ENCODE measurements at places on chromosomes 1 and 21.

DNA sequence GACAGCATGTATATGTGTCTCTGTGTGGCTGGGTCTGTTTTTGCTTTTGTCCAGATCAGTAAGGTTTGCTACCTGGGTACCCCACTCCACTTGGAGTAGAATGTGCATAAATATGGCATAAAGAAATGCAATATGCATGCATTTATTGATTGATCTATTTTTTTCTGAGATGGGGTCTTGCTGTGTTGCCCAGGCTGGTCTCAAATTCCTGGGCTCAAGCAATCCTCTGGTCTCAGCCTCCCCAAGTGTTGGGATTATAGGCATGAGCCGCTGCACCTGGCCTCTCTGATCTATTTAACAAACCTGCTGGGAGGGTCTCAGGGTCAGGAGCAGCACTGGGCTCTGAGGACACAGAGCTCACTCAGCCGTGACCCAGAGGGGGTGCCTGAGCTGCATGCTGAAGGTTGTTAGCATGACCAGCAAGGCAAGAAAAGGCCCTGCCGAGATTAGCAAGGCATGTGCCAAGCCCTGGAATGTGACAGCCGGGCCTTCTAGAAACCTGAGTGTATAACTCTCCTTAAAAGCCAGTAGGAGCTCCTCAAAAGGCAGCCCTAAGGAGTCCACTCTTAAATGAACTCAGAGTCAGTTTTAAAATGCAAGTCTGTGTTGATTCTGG is 22.5 kb downstream of the PCSK9 start:
- DNase-seq = no peak

DNA sequence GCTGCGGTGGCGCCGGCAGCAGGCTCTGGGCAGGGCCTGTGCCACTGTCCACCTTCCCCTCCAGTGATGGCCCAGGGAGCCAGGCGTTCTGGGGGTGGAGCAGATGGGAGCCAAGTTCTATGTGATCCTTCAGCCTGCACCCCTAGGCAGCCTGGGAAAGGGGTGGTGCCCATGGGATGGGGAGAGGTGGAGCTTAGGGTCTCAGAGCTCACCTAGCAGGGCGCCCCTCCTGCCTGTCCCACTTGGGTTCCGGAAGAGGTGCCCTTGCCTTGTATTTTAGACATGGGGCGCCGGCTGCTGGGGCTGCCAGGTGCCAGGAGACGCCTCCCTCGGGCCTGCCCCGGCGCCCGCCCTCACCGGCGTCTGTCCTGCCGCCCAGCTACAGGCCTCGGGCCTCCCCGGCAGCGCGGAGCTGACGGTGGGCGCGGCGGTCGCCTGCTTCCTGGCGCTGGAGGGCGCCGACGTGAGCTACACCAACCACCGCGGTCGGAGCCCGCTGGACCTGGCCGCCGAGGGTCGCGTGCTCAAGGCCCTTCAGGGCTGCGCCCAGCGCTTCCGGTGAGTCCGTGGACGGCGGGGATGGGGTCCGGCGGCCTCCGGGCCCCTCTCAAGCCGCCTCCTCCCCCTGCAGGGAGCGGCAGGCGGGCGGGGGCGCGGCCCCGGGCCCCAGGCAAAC is 3.1 kb upstream of the MMP23B start:
- peak; percentile 35 for DNase-seq

GRCh38 chr1:24941564-24941963 is 11.5 kb upstream of the RUNX3 start:
- no peak for DNase-seq

DNA sequence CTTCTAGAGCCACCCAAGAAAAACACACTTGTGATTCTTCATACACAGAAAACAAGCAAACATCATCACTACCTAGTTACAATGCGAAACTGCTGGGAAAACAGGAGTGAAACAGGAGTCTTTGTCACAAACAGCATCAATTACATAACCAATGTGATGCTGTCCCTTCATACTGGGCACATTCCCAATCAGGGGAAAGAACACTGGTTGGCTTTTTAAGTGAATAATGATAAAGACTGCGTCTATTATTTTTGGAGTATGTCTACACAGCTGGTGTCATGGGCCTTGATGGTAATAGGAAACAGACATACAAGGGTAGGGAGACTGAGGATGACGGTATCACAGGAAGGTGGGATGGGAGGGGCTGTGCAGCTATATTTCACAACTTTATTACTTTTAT is 43.3 kb downstream of the SIPA1L2 start:
- no peak for DNase-seq

DNA sequence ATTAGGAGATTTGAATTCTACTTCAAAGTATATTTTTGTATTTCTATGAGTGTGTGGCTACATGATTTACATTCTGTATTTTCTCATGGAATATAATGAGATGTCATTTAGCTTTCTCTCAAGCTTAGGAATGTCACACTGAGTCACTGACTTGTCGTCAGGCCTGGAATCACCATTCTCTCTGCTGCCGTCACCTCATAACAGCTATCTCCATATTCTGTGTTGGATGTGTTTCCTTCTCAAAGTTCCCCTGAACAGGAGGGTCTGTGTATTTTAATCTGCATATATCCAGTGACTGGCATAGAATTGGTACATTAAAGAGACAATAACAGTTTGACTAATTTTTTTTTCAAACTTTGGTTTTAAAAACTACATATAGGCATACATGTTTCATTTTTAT is 35.9 kb downstream of the LYPLAL1 start:
- no peak for DNase-seq

- no peak for DNase-seq
These were observed 199.1 kb downstream of the USP25 start for GRCh38 chr21:15928686-15929425.

DNA sequence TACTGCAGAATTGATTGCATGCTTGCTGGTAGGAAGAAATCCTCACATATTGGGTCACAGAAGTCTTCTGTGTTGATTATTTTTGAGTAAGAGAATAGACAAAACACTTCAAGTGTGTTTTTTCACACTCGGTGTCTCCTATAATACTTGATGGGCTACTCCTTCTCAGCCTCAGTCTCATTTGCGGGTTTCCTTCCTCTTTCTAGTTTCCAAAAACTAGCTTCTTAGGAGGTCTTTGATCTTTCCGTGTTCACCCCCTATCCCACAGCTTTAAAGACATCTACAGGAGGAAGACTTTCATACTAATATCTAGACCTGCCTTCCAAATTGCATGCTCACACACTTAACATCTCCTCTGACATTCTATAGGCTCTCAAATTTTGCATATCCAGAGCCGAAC is 40.7 kb upstream of the NTPCR start:
- no peak for DNase-seq

- DNase-seq = no peak
These were observed 18.1 kb downstream of the MAPKAPK2 start for GRCh38 chr1:206702803-206703202.

- DNase-seq = no peak
These were observed 10.3 kb upstream of the VWA5B1 start for GRCh38 chr1:20280341-20280740.

GRCh38 chr1:216935901-216936300 is 212.7 kb upstream of the ESRRG start:
- DNase-seq = no peak

GRCh38 chr1:27042670-27043069 is 30.0 kb upstream of the TENT5B start:
- no peak for DNase-seq

DNA sequence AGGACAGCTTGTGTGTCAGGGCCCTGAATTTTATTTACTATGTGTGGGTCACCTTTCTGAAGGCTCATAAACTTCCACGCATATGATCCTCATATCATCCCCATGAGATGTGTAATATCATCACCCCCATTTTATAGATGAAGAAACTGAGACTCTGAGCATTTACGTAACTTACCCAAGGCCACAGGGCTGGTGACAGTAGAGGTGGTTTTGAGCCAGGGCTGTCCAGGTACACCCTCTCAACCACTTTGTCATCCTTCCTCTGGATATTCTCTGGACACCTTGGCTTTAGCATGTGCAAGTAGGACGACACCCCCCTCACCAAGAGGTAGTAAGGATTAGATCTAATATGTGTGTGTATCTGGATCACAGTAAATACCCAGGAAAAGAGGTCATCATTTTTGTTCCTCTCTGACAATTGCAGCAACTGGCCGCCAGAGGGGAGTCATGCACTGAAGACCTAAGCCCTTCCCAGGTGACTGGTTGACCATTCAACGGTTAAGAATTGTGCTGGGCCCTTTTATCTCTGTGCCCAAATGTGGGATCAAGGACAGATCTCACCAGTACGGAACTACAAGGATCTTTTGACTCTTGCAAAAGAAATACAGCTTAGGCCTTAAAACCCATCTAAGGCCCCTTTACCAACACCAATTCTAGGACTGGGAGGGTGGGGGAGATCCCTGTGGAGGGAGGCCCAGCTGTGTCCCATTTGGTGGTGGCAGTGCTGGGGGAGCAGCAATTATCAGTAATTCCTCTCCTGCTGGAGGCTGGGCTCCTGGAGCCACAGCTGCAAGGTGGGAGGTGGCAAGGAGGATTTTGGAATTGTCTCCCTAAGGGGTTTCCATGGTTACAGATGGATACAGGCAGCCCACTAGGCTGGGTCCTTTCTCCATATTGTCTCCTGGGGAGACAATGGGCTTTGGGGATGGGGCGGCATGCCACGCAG is 13.7 kb upstream of the E2F2 start:
- DNase-seq = peak; percentile 69

DNA sequence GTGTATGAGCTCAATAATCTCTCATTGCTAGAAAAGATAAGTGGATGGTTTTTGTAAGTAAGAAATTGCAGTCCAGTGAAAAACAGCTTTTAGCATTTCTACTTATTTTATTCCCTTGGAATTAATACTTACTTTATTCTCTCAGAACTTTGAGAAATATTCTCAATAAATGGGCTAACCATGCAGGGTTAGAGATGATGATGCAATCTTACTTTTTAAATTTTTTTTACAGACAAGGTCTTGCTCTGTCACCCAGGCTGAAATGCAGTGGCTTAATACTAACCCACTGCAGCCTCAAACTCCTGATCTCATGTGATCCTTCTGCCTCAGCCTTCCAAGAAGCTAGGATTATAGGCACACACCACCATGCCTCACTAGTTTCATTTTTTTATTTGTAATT is 440.8 kb upstream of the ZP4 start:
- DNase-seq = no peak

- no peak for DNase-seq
These were observed 54.3 kb upstream of the LGALS8 start for GRCh38 chr1:236469466-236469865.

DNA sequence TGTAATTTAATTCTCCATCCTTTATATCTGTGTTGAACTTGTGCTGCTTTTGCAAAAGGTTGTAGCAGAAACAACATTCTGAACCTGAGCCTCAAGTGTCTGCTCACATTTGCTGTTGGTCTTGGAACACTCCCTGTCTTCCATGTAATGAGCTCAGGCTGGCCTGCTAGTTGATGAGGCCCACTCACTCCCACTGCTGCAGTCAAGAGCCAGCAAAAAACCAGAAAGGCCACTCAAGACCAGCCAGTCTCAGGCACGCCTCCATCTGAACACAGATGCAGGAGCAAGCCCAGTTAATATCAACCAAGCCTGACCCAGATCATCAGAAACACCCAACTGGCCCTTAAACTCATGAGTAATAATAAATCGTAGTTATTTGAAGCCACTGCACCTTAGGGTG is 342.2 kb upstream of the NFIA start:
- DNase-seq = no peak

DNA sequence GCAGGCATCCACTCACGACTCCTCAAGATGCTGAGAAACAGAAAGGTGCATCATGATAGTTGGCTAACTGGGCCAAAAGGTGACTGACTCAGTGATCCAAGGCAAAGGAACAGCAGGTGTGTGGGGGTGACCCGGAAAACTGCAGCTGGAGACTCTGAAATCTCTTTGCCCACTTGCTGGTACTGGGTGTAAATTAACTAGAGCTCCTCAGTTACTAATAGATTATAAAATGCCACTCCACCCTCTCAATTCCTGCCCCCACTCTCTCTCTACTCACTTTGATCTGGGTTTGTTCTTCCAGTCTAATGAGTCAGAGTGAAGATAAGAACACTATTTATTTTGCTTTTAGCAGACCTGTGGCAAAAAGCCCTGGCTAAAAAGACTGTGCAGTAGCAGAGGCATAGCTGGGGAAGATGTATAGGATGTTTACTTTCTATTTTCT is 7.2 kb upstream of the PIGC start:
- DNase-seq = no peak

GRCh38 chr1:246947255-246947654 is 15.5 kb upstream of the AHCTF1 start:
- DNase-seq = no peak

DNA sequence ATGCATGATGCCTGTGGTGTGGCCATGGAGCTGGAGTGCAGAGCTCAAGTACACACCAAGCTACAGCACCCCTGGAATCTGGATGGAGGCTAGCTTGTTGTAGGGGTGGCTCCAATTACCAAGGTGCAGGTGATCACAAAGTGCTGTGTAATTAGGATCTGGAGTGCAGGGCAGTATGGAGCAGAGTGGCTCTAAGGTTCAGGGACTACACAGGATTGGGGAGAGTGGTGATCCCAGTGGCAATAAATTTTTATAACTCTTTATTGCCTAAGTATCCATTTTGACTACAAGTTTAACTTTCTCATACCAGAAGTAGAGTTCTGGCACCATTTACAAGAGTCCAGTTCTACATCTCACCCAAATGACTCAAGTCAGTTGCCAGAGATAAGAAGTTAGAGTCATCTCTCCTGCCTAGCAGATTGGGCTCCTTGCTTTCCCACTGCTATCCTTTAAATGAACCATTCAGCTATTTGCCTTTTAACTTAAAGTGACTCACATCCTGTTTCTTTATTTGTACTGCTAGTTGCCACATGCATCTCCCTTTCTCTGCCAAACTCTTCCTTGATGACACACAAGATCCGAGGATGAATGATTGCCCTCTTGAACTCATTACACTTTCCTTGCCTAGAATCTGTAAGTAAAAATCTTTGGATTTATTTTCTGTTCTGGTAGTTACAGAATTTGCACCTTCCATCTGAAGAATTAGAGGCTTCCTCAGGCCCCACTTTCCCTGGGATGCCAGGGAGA is 427.2 kb downstream of the KCNT2 start:
- DNase-seq = no peak

- DNase-seq = no peak
These were observed at the start of gene SYT2 for GRCh38 chr1:202710070-202711045. Gene SYT2, minus strand, starts transcription at chr1:202710454. Its CDS starts 104,682 bp downstream, at chr1:202605772.

DNA sequence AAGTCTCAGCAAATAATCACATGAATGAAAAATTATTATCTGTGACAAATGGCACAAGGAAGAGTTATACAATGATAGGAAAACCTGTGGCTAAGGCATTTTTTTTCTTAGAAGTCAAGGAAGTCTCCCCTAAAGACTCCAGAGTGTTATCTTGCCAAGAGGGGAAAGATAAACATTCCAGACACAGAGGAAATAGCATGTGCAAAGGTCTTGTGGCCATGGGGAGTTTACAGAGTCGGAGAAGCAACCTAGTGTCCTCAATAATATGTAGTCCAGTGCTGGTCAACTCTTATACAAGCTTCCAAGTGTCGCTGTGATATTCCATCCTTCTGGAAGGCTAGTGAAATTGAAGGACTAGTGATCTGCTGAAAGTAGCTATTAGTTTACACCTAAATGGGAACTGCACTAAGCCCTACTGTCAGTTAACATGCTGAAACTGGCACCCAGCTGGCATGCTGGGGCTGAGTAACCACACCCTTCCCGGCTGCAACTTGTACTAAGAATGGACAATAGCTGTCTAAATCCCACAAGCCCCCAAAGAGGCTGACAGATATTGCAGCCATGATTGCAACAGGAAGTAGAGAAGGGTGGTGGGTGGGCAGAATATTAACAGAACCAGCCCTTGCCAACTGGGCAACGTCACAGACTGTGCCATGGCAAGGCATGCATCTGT is 11.5 kb upstream of the ATP1B1 start:
- DNase-seq = no peak
